T47D (cell line): ENCODE measurements at places on chromosomes 4 and X.

DNA sequence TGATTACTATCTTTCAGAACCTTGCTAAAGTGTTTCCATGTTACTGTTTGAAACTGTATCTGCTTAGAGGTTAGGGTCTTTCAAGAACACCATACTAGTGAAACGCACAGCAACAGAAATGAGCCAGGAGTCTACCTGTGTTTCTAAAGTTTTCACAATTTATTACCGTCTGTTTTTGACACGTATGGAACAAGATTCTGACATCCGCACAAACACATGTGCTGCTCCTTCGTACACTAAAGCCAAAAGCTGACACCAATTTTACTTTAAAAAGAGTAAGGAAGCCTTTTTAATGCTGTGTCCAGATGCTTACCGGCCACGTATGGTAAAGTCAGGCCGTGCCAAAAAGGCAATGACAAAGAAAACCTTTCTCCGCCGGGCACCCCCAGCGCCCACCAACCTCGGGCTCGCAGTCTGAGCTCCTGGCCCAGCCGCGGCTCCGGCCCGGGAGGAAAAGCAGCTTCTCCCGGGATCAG lies 532 bp downstream of the RPS4X start:
- DNase-seq: no peak

DNA sequence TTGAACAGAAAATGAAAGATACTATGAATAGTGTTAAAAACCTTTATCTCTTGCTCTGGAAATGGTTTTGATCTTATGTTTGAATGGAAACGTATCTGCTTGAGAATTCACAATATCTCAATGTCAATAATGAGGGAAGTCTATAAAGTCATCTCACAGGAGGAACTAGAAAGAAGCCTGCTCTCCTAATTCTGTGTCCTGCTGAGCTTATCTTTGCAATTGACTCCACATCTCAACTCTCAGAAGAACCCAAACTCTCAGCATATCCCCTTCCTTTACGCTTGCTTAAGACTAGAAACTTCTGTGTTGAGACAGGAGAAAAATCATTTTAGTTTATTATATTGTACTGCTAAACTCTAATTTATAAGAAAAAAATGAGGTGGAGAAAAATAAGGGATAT lies 8.3 kb upstream of the PF4V1 start:
- DNase-seq: no peak

DNA sequence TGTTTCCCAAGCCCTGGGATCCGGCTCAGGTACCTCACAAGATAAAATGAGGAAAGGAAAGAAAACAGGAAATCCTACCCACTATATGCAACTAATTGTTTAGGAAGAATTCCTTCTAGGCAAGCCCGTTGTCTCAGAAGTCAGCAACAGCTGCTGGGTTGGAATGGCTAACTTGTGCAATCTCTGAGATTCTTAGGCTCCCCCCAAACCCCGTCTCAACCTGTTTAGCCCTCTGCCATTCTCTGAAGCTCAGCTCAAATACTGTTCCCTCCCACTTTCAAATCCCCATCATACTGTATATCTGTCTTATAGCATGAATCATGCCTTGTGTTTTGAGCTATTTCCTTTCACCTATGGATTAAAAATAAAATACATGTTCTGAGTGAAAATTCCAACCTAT lies 28.9 kb downstream of the STARD8 start:
- no peak for DNase-seq

DNA sequence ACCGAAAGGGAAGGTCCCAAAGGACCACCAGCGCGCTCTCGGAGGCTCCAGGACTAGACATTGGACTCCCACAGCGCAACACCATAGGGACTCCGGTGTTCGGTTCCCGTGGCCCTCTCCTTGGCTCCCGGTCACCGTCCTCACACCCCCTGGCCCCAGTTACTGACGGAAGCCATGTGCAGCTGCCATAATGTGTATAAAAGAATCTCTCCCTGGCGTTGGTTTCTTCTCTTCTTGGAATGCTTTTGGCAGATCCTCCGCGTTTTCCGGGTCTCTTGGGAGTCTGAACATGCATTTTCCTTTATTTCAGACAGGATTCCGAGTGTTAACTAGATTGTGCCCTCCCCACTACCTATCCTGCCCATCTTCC lies 69.8 kb downstream of the FBXO8 start:
- no peak for DNase-seq

- no peak for DNase-seq
Observed at GRCh38 chr4:184171011-184171410, 46.7 kb downstream of the ENPP6 start.

- no peak for DNase-seq
Observed at GRCh38 chr4:170087163-170087700, 2.5 kb downstream of the AADAT start.

GRCh38 chr4:8748236-8748575 lies 123.4 kb downstream of the HMX1 start:
- DNase-seq: no peak

DNA sequence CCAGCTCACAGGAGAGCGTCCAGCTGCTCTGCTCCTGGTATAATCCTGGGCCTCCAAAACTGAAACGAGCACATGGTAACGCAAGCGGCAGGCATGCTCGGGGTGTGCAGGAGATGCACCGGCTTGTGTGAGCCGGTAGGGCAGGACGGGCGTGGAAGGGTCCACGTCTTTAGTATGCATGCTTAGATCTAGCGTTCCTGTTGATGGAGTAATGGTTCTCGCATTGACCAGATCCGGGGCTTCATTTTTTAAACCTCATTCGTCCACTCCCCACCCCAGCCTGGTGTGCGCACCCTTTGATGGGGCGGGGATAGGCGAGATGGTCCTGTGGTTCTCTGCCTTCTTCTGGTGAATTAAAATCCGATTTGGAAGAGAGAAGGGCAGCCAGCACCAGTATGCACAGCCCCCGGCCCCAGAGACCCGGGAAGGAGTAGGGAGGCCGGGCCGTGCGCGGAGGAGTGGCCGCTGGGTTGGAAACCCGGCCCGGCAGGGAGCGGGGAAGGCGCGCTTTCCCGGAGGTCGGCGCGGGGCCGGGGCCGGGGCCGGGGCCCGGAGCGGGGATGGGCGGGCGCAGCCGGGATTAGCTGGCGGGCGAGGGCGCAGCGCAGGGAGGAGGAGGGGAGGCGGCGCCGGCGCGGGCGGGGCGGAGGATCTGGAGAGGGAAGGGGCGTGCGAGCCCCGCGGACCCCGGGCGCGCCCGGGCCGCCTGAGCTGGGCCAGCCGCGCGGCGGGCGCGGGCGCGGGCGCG lies 39.9 kb downstream of the FAM149A start:
- DNase-seq: peak; percentile 49

DNA sequence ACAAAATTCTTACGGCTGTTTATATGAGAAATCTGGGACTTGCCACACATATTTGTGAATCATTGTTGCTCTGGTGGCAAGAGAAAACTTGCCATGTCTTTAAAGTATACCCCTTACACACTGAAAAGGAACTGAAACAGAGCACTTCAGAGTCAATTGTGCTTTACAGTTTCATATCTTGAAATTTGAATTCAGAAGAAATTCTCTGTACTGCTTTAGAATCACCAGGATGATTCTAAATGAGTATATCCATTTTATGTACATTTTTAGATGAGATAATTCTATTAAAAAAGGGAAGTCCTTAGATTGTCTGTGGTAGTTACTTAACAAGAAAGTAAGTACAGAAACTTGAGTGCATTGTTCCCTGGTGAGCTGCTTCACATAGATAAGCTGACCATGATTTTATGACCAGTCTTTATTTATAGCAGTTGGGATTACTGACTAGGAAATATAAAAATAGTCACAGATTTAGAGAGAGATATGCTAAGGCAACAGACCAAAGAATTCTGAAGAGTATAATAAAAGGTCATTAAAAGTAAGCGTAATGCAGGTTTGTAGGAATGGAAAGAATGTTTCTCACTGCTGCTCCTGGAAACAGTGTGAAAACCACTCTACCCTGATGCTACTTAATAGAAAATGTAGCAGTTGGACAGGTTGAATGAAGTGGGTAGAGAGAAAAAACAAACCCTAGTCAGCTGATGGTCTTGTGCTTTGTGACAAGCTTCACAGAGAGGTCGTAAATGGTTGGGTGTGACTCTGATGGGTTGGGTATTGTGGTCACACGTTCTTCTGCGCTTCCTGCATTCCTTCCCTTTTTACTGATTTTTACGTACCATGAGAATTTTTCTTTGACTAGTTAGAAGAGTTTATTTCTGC lies 41.0 kb downstream of the FNIP2 start:
- no peak for DNase-seq

DNA sequence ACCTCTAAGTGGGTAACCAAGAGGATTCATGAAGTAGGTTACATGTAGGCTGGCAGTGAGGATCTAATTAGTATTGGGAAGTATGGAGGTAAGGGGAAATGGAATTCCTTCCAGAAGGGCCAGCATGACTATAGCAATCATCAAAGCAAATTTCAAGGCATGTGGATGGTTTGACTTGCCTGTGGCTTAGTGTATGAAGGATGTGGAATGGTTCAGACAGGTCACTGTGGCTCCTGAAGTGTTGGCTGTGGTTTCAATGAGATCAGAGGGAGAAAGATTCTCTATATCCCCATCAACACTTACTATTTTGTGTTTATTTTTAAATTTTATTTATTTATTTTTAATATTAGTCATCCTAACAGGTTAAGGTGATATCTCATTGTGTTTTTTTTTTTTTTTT lies 121.6 kb upstream of the TBC1D9 start:
- no peak for DNase-seq

GRCh38 chr4:12615822-12616221 lies 868.3 kb downstream of the RAB28 start:
- no peak for DNase-seq

DNA sequence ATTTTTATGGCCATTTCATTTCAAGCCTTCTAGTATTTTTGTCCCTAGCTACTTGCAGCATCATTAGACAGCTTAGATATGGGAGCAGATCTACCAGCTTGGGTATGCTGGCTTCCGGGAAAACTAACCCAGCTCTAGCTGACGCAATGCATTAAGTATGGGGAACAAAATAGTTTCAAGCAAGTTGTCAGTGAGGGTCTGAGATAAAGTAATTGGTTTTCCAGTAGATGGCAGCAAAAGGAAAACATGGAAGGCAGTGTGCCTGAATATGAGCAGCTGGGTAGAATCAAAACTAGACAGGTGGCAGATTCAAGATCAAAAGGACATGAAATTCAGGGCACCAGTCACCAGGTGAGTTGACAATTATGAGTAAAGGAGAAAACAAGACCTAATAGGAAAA lies 340.9 kb upstream of the CTSO start:
- peak; percentile 72 for DNase-seq

DNA sequence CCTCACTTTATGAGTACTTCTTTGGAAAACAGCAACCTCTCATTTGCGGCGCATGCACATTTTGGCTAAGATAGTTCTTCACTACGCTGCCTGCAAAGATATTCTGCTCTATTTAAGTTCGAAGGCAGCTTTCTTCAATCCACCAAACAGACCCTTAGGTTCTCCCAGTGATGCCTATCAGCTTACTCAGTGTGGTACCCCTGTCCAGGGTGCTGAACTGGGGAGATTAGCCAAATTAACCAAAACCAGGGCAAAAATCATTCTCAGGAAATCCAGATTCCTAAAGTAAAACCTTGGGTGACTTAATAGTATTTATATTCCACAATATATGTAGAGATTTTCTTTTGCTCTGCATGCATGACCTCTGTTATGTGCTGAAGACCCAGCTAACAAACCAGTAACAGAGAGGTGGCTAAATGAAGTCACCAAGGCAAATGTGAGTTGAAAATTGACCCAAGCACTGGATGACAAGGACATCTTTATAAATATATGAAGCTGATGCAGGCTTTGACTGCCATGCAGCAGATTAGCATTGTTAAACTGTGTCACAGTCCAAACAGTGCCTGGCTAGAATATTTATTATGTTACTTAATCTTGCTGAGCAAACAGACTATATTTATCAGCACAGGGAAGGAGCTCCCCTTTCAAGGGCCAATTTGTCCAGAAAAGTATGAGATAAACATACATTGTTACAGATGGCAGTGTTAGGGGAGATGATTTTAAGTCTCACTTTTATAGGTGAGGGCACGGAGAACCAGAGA lies 418.2 kb downstream of the STIM2 start:
- DNase-seq: peak; percentile 1

DNA sequence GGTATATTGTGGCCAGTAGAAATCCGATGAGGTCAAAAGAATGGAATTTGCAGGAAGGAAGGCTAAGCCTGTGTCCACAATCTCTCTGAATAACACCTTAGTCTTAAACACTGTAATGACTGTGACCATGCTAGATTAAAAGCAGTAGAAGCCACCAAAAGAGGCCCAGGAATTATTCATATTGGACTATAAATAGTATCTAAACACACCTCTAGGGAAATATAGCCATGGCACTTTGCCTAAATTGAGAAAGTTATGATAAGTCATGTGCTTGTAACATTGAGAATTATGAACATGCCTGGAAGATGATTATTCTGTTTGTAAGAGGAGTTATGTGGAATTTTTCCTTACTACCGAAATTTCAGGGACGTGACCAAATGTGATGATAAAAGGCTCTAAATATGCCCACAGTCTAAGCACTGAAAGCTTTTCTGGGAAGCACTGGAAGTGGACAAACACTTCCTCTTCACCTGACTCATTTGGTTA lies 298.5 kb downstream of the KCTD8 start:
- peak; percentile 37 for DNase-seq

GRCh38 chrX:102899940-102900916 lies 36.8 kb upstream of the RAB40AL start:
- no peak for DNase-seq
